Fibroblast of skin of left biceps (primary cell): ENCODE measurements at places on chromosomes 7 and 10.

DNA sequence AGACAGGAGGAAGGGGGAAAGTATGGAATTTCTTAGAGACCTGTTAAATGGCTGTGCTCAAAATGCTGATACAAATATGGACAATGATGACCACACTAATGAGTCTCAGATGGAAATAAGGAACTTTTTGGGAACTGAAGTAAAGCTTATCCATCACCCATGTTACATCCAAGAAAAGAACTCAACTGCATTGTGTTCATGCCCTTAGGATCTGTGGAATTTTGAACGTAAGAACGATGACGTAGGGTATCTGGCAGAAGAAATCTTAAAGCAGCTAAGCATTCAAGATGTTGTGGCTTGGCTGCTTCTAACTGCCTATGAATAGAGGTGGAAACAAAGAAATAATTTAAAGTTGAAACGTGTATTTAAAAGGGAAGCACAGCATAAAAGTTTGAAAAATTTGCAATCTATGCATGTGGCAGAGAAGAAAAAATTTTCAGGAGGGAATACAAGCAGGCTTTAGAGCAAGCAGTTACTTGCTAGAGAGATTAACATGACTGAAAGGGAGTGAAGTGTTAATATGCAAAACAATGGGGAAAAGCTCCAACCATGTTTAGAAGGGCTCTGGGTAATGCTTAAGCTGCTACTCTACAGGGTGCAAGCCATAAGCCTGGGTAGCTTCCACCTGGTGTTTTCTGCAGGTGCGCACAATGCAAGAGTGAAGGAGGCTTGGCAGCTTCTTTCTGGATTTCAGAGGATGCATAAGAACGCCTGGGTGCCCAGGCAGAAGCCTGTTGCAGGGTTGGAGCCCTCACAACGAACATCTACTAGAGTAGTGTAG, 499.7 kb upstream of the SEMA3D start:
- no peak for DNase-seq

- DNase-seq: no peak
Observed at GRCh38 chr10:114399576-114399975, 4.7 kb downstream of the AFAP1L2 start.

DNA sequence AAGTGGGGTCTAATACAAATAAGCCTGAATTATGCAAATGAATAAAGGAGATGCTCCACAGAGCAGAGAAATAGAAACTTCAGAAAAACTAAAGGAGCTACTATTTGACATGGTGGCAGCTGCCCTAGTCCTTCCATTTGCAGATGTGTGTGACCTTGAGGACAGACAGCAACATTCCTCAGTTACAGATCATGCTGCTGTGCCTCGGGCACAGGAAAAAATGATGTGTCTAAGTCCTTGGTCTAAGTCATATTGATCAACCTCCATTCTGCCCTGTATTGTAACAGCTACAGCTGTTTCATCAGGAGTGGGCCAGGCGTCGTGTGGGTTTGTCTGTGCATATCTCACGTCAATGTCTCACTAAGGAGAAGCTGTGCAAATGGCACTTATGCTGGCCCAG, 710.4 kb downstream of the TNS3 start:
- DNase-seq: no peak

- no peak for DNase-seq
Observed at GRCh38 chr7:13998866-13999265, 9.4 kb upstream of the ETV1 start.

- DNase-seq: no peak
Observed at GRCh38 chr7:42722716-42723115, 189.2 kb downstream of the C7orf25 start.

- DNase-seq: no peak
Observed at GRCh38 chr10:68721673-68722335, 765 bp downstream of the CCAR1 start.

DNA sequence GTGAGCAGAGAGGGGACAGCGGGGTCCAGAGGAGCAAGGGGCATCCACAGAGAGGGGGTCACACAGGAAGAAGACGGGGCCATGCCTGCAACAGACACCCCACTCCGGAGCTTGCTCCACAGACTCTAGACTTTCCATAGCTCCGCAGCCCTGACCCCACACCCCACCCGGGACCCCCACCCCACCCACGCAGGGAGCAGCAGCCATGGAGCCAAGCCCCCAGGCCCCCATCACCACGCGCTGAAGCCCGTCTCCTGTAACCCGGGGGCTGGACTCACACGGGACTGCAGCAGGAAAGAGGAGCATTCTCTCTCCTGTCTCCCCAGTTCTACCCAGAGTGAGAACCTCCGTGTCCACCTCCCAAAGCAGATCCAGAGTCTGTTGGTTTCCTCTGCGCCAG, 38.8 kb upstream of the ADGRA1 start:
- no peak for DNase-seq

DNA sequence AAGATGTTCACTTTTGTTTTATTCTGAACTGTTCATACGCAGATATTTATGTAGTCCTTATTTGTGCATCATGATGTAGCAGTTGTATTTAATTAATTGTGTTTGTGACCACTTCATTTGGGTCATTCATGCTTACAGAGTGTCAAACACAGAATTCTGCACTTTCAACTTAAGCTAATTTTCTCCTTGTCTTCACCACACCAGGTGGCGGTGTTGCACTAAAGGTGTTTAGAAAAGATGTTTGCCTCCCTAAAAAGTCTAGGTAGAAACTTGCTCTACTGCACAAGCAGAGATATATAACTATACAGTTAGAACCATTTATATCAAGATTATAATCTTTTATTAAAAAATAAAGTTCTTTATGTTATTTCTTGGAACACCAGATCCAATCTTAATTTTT, 1.3 kb upstream of the TAS2R38 start:
- DNase-seq: no peak

GRCh38 chr7:121062671-121063279, 74.3 kb downstream of the CPED1 start:
- DNase-seq: no peak

DNA sequence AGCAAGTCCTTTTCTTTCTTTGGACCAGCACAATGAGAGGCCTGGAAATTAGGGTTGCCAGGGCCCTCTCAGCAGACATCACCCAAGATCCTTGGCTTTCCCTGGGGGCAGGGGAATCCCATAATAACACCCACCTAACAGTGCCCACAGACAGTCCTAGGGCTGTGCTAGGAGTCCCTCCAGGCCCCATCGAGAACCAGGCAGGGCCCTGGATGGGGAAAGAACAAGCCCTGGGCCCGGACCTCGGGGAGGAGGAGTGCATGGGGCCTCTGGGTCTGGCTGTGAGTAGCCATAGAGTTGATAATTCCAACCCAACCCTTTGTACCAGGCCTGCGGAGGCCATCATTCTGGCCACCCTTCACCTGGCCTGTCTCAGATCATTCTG, 201.2 kb upstream of the ZMIZ1 start:
- DNase-seq: no peak

DNA sequence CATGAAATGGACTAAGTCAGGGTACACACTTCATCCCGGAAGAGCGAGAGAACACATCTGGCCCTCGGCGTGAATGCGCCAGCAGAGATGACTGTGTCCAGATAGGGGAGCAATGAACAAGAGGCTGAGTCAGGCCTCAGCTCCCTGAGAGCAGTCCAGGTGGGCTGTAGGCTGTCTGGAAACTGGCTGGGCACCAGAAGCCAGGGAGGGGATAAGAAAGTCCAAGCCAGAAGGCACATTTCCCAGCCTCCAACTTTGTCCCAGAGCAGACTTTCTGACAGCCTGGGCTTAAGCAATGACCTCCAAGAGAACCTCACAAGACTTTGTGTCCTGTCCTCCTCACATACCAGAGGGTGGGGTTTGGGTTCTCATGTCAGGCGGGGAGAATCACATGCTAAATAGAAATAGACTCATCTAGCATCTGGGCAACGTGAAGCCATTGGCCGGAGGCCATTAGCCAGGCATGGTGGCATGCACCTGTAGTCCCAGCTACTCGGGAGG, 157.2 kb downstream of the ARHGAP12 start:
- DNase-seq: no peak

DNA sequence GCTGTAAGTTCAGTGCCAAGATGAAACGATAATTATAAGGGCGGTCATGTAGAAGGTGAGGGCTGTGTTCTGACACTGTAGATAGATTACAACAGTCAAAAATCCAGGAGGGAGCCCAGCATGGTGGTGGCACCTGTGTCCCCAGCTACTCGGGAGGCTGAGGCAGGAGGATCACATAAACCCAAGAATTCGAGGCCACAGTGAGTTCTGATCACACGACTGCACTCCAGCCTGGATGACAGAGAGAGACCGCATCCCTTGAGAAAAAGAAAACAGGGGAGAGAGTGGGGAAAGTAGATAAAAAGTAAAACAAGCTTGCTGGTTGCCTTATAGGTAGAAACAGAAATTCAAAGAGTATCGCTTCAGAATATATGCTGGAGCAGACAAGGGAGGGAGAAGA, 52.1 kb downstream of the KCNH2 start:
- DNase-seq: no peak

DNA sequence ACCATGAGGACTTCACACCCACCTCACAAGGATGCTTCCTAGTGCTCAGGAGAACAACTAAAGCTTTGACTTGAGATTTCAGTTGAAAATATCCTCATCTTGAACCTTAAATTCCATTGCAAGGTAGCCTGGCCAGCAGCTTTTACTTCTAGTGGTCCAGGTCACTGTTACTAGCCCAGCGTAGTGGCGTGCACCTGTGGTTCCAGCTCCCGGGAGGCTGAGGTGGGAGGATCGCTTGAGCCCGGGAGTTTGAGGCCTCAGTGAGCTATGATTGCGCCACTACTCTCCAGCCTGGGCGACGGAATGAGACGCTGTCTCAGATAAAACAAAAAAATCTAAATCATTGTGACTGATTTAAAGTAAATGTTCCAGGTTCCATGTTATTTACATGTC, 28.3 kb upstream of the PRKAR1B start:
- DNase-seq: no peak

- DNase-seq: peak; percentile 49
Observed at GRCh38 chr7:130141161-130141883, 63.9 kb downstream of the TMEM209 start.

GRCh38 chr10:102960157-102960556, 42.1 kb downstream of the CNNM2 start:
- DNase-seq: no peak

GRCh38 chr10:34758447-34758996, 56.6 kb downstream of the PARD3 start:
- DNase-seq: peak; percentile 40

- DNase-seq: no peak
Observed at GRCh38 chr7:128352153-128352537, 8.4 kb upstream of the RBM28 start.

DNA sequence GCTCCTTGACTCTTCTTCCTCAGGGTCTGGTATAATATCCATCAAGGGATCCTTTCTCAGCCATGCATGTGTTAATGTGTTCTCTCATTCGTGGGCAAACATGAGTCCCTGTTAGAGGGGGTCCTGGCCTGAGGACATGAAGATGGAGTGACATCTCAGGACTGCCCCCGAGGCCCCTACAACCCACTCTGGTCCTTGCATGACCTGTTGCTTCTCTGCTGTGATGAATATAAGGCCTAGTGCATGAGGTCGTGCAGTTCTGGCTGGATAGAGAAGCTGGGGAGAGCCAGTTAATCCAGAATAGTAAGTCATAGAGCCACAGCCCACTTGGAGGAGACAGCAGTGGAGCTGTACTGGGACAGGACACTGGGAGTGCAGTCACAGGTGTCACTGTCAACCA, 4.6 kb upstream of the VWC2 start:
- no peak for DNase-seq

DNA sequence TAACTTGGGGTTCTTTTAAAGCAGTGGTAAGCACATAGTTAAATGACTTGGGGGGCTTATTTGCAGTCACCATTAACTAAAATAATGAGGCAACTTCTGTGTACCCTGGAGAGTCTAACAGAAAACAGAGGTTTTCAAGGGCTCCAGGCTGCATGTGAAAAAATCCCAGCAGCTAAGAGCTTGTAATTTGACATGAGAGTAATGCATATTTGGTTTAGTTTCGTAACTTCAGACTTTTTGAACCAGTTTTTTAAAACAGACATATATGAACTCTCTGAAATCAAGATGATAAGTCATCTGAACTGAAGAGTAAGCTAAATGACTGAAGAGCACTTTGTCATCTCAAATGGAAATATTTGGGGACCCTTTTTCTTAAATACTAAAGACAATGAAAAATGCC, 40.2 kb upstream of the IFRD1 start:
- DNase-seq: no peak

- no peak for DNase-seq
Observed at GRCh38 chr10:78115135-78115853, 81.6 kb downstream of the RPS24 start.

DNA sequence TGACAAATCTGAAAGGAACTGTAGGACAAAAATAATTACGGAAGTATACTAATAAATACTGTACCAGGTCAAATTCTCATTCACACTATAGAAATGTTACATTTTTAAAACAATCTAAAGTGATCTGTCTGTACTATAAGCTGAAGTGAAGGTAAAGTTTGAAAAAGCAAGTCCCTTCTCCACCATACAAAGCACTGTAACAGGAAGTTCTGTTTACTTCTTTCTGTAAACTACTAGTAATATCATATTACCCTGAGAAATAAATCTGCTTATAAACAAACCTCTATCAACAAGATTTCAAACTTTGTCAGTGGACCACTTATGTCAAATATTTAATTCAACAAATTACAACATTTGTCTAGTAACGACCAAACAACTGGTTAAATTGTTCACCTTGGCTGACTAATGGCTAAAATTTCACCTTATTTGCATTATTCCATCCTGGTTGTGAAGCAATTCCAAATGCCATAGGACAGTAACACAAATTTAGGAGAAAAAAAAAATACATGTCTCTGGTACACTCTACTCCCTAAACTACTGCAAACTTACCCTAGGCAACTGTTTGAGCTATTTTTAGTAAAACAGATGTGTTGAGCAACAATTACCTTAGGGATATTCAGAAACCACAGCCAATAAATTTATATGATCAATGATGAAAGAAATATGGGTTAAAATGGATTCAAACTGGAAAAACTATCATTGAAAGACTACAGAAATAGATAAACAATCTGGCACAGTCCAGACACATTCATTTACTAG, 126.0 kb downstream of the NRBF2 start:
- DNase-seq: no peak

DNA sequence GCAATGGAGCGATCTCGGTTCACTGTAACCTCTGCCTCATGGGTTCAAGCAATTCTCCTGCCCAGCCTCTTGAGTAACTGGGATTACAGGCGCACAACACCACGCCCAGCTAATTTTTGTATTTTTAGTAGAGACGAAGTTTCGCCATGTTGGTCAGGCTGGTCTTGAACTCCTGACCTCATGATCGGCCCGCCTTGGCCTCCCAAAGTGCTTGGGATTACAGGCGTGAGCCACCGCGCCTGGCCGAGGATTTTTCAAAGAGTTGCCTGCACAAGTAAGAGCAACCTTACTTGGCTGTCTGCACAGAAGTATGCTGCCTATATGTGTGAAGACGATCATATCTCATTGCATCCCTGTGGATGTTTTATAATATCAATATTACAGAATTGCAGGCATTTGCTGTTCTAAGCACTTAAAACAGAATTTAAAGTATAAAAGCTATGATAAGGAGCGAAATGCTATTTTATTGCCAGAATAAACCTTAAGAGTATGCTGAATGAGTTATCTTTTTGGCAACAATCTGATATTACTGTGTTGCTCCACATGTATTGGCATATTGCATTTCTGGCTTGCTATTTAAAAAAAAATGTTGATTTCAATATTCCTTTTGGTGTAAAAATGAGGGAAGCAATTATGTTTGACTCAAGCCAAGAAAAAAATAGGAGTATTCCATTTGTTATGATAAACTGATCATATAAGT, 379.4 kb upstream of the SEMA3D start:
- DNase-seq: no peak
